ENCODE measurements at places on chromosomes 1 and 21.

DNA sequence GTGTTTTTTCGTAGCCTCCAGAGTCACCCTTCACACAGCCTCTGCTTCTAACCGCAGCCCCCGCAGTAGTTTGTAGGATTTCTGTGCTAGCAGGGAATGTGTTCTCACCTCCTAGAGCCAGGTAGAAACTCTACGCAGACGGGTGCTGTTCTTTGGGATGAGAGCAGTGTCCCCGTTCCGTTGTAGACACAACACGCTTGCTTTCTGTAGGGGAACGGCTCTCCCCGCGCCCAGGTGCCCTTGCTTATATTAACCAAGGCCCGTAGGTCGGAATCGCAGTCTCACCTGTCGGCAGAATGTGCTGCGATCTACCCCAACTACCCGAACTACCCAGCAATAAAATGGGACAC lies 111.8 kb upstream of the NBPF11 start:
- DNase-seq = no peak

- no peak for DNase-seq
Measured at GRCh38 chr1:92065042-92065441, 10.2 kb downstream of the SETSIP start.

GRCh38 chr1:50047916-50048694 lies 24.4 kb upstream of the AGBL4 start:
- DNase-seq = no peak

- DNase-seq = no peak
Measured at GRCh38 chr1:232942413-232943294, 7.8 kb upstream of the NTPCR start.

DNA sequence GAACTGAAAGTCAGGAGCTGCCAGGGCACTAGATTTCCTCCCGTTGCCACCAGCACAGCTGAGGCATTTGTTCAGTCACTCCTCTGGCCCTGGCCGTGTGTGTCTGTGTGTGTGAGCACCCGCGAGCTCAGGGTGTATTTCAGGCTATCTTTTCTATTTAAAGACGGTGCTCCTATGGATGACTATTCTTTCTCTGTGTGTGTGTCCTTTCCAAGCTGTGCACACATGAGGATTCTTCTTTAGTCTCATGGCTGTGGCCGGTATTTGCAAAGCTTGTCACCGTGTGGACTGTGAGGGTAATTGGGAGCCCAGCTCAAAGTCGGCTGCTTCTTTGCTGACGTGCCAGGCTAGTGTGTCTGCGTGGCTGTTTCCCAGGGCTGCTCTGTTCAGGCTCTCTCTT lies 3.0 kb upstream of the KCND3 start:
- no peak for DNase-seq

- DNase-seq = peak; percentile 6
Measured at GRCh38 chr1:89198491-89199072, at the start of gene GBP4. Gene GBP4 (minus strand): TSS chr1:89198942. CDS start chr1:89198834, 108 bp downstream.

DNA sequence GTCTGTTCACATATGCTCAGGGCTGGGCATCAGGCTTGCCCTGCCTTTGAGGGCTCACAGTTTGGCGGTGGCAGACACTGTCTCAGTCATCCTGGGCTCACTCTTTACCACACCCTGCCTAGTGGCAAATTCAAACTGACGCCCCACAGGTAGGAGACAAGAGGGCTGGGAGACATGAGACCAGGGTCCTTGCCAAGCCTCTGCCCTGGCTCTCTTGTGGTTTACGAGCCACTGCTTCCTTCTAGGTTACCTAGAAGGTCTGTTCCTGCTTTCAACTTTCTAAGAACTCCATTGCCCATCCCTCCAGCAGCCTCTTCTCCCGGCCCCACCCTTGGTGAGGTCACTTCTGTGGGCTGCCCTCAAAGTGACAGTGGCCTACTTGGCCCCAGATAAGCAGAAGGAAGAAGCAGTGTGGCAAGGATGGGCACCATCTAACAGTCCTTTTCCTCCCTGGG lies 10.5 kb downstream of the KIF21B start:
- no peak for DNase-seq

- no peak for DNase-seq
Measured at GRCh38 chr1:238143038-238143437, 252.3 kb upstream of the ZP4 start.

DNA sequence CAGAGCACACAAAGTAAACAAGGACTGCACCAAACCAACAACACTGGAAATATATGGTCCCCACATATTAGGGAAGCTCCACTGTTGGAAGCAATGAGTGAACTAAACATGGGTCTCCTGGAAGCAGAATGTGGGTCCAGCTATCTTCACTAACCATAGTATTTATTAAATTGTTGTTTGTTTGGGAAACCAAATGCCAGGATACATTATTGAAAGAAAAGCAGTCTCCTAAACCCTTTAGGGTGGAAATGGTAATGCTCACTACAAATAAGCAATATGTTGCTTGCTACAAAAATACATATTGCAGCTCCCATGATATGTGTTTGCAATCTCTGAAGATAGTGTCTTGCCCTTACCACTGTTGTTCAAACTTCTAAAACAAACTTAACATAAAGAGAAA lies 2.2 kb downstream of the NEGR1 start:
- DNase-seq = no peak

GRCh38 chr1:223413216-223413615 lies 20.0 kb downstream of the CCDC185 start:
- no peak for DNase-seq

DNA sequence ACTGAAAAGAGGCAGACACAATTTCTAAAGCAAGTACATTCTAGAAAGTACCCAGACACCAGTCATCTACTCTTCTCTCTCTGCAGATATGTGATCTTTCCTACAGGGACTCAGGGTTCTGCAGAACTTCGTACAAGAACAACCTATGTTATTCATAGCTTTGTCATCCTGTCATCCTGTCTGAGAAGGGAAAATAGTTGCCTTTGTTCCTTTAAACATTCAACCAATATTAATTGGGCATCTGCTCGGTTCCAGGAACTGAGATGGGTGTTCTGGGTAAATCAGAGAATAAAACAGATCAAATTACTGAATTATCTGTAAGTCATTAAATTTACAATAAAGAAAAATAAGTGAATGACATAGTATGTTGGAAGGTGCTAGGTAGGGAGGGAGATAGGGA lies 504.9 kb downstream of the MATN1 start:
- DNase-seq = no peak

- no peak for DNase-seq
Measured at GRCh38 chr21:45934554-45934953, 47.0 kb upstream of the COL6A1 start.

DNA sequence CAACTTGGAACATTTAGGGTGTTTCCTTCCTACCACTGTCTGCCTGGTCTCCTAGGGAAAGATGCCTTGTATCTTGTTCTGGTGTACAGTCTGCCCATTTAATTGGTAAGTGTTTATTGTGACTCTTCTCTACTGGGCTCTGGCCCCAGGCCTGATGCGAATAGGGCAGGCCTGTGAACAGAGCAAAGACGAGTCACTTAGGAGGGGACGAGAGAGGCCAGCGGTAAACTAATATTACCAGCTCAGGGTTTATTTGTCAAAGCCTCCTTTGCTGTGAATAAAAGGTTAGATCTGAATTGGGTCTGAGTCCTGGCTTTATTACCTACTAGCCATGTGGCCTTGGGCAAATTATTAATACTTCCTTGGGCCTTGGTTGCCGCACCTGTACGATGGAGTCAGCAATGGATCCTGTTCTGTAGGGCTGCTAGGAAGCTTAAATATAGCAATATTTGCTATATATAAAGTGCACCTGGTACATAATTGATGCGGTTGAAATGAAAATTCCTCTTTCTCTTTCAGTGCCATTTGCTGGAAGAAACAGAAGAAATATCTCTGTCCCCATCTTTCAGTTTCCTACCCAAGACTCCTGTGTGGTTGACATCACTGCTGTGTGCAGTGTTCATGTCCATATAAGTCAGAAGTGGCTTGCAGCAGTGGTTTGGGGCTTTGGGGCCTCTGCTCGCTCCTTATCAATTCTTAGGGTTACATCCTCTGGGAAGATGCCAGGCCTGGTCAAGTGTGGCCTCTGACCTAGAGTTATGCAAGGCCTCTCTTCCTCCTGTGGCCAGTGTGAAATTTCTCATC lies 32.4 kb downstream of the MAPKAPK2 start:
- DNase-seq = no peak

GRCh38 chr1:86913896-86914600 lies at the start of gene SELENOF:
Gene SELENOF (minus strand): TSS chr1:86914126. CDS start chr1:86914111, 15 bp downstream.
- peak; percentile 98 for DNase-seq

GRCh38 chr1:202760589-202760988 lies 47.6 kb downstream of the KDM5B start:
- no peak for DNase-seq

GRCh38 chr1:79592707-79593106 lies 586.2 kb upstream of the ADGRL4 start:
- no peak for DNase-seq

DNA sequence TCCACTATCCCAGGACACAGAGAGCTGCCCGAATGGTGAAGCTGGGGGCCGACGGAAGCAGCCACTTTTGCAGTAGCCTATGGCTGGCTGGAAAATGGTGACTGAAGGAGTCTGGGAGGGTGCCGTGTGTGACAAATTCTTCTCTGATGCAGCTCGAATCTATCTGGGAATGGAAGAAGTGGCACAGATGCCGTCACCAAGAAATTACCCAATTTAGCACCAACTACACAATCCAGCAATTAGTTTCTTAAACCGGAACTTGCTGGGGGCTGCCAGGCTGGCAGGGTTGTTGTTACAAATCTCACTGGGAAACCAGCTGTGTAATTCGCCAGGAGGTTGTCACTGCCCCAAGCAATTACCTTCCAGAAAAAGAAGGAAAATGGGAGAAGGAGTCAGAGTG lies 18.0 kb downstream of the DLGAP3 start:
- DNase-seq = no peak

DNA sequence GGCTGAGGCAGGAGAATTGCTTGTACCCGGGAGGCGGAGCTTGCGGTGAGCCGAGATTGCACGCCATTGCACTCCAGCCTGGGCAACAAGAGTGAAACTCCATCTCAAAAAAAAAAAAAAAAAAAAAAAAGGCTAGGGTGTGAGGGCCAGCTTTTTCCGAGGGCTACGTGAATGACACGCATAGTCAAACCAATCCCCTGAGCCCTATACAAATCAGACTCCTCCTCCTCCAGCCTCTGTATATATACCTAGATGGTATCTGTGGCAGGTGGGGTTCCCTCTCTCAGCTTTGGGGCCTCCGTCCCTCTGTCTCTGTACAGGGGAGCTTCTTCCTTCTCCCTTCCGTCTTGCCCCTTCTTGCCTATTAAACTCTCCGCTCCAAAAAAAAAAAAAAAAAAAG lies 6.7 kb downstream of the S100A16 start:
- DNase-seq = no peak

DNA sequence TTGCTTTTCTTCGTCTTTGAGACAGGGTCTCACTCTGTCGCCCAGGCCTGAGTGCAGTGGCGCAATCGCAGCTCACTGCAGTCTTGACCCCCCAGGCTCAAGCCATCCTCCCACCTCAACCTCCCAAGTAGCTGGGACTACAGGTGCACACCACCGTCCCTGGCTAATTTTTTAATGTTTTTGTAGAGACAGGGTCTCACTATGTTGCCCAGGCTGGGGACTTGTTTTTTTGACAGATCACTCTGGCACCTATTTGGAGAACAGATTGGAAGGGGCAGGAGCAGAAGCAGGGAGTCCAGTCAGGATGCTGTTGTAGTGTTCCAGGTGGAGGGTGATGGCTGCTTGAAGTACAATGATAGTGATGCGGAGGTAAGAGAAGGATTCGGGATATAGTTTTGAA lies 12.7 kb upstream of the KDM4A start:
- no peak for DNase-seq

DNA sequence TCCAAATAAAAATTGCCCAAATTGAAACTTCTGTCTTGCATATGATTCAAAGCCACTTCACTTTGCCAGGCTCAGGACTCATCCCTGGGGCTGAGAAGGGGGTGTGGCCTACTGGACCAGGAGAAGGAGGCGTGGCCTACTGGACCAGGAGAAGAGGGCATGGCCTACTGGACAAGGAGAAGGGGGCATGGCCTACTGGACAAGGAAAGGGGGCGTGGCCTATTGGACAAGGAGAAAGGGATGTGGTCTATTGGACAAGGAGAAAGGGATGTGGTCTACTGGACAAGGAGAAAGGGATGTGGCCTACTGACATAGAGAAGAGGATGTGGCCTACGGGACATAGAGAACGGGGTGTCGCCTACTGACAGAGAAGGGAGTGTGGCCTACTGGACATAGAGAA lies 405.3 kb downstream of the RRAGC start:
- no peak for DNase-seq

DNA sequence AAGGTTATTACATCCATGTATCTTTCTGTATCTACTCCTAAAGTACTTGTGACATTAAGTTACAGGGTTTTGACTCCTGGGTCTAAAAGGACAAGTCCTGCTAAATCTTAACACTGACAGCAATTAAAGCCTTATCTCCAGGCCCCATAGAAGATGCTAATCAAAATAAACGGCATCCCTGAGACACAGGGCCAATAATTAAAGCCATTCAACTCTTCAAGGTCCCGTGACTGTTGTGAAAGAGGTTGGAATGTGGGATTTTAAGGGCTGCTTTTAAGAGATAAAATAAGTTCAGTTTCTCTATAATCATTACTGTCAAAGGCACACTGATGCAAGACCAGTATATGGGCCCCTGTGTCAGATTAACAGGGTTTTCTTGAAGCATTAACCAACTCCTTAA lies 8.3 kb downstream of the DNAI4 start:
- no peak for DNase-seq

DNA sequence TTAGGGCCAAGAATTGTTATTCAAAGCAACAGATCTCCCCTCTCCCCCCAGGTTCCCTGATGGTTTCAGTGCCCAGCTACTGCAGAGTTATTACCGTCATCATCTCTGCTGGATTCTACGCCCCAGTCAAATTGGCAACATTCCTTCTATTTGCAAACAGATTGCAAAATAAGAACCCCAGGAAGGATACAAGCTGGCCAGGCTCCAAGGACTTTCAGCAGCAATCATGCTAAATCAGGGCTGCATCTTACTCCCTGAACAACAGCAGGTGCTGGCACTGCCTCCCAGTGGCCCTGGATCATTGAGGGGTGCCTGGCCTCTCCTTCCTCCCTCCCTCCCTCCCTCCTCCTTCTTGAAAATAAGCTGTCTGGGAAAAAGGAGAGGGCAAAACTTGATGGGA lies 521.6 kb upstream of the BEND5 start:
- DNase-seq = no peak

DNA sequence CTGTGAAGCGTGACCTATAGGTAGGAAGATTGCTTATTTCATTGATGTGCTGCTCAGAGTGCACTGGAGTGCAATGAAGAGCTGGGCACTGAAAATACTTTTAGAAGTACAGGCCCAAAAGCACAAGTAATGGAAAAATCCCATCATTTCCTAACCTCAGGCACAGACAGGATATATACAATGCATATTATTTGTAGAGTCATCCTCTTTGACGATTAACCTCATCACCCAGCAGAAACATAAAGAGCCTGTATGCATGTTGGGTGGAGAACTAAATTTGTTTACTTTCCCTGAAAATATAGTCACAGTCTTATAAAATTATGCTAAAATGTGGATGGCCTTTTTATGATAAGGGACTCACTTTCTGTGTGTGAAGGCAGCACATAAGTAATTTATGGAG lies 98.1 kb downstream of the TNNI3K start:
- no peak for DNase-seq

GRCh38 chr1:205430696-205431305 lies 8.9 kb upstream of the LEMD1 start:
- DNase-seq = peak; percentile 20

- DNase-seq = no peak
Measured at GRCh38 chr1:229885568-229886495, 181.2 kb upstream of the GALNT2 start.

Data from stimulated activated CD8-positive, alpha-beta memory T cell treated with anti-CD3 and anti-CD28 coated beads, Interleukin-4, amount 100 ng/mL, for 1 hour (primary cell).